ENCODE measurements at places on chromosomes 12 and 14.

DNA sequence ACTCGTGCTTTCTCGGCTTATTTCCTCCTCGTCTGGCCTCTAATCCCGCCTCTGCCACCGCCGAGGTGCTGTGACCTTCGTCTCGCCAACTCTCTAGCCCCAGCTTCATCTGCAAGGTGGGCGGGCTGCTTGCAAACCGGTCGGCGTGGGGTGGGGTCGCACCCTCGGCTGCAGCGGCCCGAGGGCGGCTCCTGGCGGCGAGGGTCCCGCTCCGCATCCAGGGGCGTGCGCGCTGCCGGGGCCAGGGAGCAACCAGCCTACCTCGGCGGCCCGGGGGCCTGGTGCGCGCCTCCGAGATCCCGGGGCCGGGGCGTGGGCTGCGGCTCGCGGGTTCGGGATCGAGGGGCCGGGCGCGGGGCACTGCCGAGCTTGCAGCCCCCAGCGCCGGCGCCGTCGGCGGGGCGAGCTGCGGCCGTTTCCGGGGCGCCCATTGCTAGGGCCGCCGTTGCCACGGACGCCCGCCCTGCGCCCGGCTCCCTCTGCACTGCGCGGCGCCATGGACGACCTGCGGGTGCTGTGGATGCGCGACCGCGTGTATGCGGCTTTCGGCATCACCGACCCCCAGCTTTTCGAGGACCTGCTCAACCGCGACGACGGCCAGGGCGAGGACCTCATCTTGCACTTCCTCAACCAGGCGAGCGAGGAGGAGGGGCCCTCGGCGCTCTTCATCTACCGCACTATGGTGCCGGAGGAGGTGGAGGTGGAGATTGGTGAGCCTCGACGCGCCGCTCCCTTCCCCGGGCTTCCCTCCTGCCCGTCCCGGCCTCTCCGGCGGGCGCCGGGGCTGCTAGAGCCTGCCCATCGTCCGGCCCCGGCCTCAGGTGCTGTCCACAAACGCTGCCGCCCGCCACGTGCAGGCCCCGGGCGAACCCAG lies at the start of gene DNAH10:
Gene DNAH10 (plus strand): TSS at position 461 of the 874 bp plus-strand sequence. CDS start 36 bp downstream, at position 497.
- H3K4me3 ChIP-seq, result no peak within 1 kb of the TSS
- DNase-seq, result peak; percentile 16
- H3K27me3 ChIP-seq, result no peaks in the 10 kb centered on the region
- H3K36me3 ChIP-seq, result no peaks in the 10 kb centered on the region
- H3K27ac ChIP-seq, result no peak within 1 kb of the TSS
- peaks cover 18% of the 10 kb centered on the region for H3K4me1 ChIP-seq

GRCh38 chr14:20742132-20742531 lies 3.6 kb upstream of the EDDM3A start:
- H3K27me3 ChIP-seq, result no peaks in the 10 kb centered on the region
- no peaks in the 10 kb centered on the region for H3K36me3 ChIP-seq
- H3K27ac ChIP-seq, result no peak overlapping the region
- no peaks in the 10 kb centered on the region for H3K4me1 ChIP-seq

GRCh38 chr12:93019975-93020630 lies 91.0 kb upstream of the EEA1 start:
- no peaks in the 10 kb centered on the region for H3K4me1 ChIP-seq
- no peak overlapping the region for H3K4me3 ChIP-seq
- H3K36me3 ChIP-seq, result no peaks in the 10 kb centered on the region

- peak; percentile 36 for DNase-seq
- H3K36me3 ChIP-seq, result no peaks in the 10 kb centered on the region
- peak overlapping the region; percentile 70 for H3K27ac ChIP-seq
- no peaks in the 10 kb centered on the region for H3K27me3 ChIP-seq
- no peak overlapping the region for H3K4me3 ChIP-seq
- H3K4me1 ChIP-seq, result peaks cover 40% of the 10 kb centered on the region
Observed at GRCh38 chr14:89429199-89430181, 12.5 kb upstream of the FOXN3 start.

DNA sequence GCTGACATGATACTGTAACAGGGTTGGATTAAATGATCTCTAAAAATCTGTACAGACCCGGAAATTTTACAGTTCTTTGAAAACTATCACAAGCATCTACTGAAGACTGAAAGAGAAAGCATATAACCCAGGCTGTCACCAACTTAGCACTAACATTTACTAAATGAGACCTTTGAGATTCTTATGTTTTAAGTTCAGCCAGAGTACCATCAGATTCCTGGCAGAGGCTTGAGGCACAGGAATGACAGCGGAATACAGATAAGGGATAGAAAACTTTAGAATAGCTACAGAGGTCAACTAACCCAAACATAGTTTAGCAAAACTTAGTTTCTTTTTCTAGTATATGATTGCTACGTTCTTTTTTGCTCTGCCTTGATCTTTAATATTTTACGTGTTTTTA lies 91.6 kb upstream of the FERMT2 start:
- H3K27ac ChIP-seq, result no peak overlapping the region
- no peaks in the 10 kb centered on the region for H3K4me1 ChIP-seq
- no peaks in the 10 kb centered on the region for H3K27me3 ChIP-seq
- DNase-seq, result no peak

- no peaks in the 10 kb centered on the region for H3K4me1 ChIP-seq
- H3K36me3 ChIP-seq, result no peaks in the 10 kb centered on the region
- no peaks in the 10 kb centered on the region for H3K27me3 ChIP-seq
- no peak overlapping the region for H3K4me3 ChIP-seq
- DNase-seq, result no peak
Observed at GRCh38 chr14:80768646-80769045, 172.9 kb downstream of the CEP128 start.

DNA sequence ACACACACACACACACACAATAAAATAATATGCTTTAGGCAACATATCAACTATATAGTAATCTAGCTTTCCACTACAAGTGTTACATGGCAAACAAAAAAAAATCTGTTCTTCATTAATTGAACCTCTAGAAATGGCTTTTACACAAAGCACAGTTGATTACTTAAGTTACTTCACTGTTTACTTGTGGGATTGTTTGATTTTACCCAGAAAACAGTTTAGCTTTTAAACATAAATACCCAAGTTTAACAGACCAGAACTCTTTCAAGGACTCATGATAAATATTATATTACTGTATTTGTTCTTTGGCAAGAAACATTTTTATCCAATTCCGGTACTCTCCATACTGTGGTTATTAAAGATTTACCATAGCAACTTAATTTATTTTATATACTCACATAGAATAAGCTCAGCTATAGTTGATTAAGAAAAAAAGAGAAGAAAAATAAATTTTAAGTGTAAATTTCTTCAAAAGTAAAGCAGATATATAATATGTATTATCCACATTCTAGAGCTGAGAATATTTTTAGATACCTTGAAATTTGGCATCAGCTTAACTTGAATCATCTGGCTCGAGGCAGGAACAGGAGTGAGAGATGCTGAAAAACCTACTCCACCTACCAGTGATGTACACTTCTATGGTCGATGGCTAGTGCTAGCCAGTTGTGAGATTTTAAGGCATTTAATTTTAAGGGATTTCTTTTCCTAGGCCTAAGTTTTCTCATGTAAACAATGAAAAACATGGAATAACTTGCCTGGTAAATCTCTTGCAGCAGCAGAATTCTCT lies 126.0 kb downstream of the BTG1 start:
- H3K4me3 ChIP-seq, result no peak overlapping the region
- H3K27me3 ChIP-seq, result no peaks in the 10 kb centered on the region
- no peak overlapping the region for H3K27ac ChIP-seq
- no peaks in the 10 kb centered on the region for H3K36me3 ChIP-seq
- no peak for DNase-seq
- H3K4me1 ChIP-seq, result no peaks in the 10 kb centered on the region

DNA sequence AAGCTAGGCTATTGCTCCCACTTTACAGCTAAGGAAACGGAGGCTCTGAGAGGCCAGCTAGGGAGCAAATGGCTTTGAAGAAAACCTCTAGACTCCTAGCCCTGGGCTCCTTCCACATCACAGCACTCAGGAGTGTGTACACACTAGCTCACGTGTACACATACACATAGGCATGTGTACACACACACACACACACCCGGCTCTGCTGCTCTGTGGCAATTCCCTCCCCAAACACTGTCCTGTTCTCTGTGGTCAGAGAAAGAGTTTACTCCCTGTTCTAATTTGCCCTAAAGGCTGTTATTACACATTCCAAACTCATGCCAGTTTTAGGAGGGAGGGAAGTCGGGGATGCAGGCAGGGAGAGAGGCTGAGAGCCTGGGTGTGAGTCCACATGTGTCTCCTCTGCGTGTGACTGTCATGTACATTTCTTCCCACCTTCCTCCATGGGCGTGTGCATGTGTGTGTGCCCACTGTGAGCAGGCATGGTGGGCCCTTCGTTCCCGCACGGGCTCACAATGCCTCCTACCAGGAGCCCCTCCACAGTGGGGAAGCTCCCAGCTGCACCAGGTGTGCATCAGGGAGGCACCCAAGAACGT lies 14.2 kb downstream of the TRPV4 start:
- no peak for DNase-seq
- H3K27me3 ChIP-seq, result no peaks in the 10 kb centered on the region
- H3K27ac ChIP-seq, result no peak overlapping the region

GRCh38 chr14:69917287-69917686 lies 38.1 kb downstream of the SMOC1 start:
- H3K27me3 ChIP-seq, result no peaks in the 10 kb centered on the region
- H3K4me3 ChIP-seq, result no peak overlapping the region
- H3K36me3 ChIP-seq, result no peaks in the 10 kb centered on the region
- H3K27ac ChIP-seq, result no peak overlapping the region

GRCh38 chr12:46693034-46693433 lies 132.8 kb downstream of the SLC38A4 start:
- no peak for DNase-seq
- H3K27ac ChIP-seq, result no peak overlapping the region
- H3K36me3 ChIP-seq, result no peaks in the 10 kb centered on the region
- H3K27me3 ChIP-seq, result no peaks in the 10 kb centered on the region
- H3K4me1 ChIP-seq, result no peaks in the 10 kb centered on the region
- no peak overlapping the region for H3K4me3 ChIP-seq

DNA sequence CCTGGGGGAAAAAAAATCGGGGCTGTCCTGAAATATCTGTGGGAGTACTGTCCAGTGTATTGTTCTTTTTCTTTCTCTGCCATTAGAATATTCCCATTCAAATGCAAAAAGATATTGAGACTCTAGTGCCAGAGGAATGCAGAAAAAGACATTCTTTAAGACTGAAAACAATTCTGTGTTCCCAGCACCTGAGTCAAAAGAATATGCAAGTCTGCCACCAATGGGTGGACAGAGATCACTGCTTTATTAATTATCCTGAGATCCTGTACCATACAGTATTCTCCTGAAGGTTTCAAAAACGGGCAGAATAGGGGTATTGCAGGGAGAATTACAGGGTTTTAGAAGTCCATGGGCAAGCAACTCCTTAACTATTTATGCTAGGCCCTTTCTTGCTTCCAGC lies 361.8 kb downstream of the C12orf50 start:
- no peak for DNase-seq
- no peak overlapping the region for H3K27ac ChIP-seq
- H3K4me3 ChIP-seq, result no peak overlapping the region

DNA sequence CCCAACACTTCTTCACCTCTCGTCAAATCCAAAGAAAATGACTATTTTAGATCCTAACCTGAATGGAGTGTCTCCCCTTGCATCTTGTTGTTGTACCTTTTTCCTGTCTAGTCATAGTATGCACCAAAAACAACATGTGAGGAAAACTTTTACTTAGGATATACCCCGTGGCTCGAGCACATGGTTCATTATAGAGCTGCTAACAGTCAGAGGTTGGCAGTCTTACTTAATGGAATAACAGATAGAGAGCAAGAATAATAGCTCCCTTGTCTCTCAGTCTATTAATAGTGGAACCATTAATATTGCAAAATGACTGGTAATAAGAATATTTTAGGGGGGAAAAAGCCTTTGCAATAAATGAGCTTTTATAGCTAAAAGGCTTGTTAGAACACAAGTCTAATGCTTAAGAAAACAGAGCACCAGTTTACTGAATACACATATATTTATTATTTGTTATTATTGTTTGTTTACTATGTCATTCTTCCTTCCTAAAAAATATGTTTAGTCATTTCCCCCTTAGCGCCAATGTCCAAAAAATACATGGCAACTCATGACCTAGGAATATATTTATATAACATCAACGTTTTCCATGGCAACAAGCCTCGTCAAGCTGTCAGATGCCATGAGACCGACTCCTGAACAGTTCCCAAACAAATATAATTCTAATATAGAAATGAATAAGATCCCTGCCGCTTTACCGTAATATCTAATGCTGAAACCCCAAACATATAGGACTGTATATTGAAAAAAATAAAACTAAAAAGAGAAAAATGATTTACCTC lies 592.4 kb downstream of the SOX5 start:
- no peak overlapping the region for H3K4me3 ChIP-seq
- no peaks in the 10 kb centered on the region for H3K27me3 ChIP-seq
- H3K27ac ChIP-seq, result no peak overlapping the region
- DNase-seq, result no peak

GRCh38 chr12:49838973-49839633 lies 3.8 kb downstream of the BCDIN3D start:
- H3K4me1 ChIP-seq, result peaks cover 19% of the 10 kb centered on the region
- H3K27ac ChIP-seq, result no peak overlapping the region
- no peak overlapping the region for H3K4me3 ChIP-seq
- H3K27me3 ChIP-seq, result no peaks in the 10 kb centered on the region
- H3K36me3 ChIP-seq, result no peaks in the 10 kb centered on the region
- DNase-seq, result no peak

DNA sequence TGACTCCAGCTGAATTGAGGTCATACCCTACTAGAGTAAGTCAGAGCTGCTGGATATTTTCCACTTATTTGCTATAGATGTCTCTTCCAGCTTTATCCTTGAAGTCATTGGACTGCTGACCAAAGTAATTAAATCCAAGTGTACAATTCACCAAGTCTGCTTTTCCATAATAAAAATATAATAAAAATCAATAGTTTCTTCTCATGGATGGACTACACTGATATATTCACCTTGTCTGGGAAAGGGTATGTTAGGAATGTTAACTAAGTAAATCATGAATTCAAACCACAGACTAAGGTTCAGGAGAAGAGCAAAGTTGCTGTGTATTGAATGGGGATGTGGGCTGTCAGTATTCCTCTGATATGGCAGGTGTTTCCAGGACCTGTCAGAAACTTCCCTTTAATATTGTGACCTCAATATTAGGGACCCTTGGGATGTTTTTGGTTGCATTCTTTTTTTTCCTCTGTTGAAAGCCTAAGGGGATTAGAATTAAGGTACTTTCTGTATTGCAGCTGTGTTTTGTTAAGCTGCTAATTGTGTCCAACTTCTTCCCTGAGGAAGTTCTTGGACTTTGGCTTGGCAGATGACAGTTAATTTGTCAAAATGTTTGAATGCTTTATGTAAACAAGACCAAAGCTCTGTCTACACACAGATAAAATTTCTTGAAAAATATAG lies 284.0 kb downstream of the ATP23 start:
- H3K27me3 ChIP-seq, result no peaks in the 10 kb centered on the region
- DNase-seq, result no peak
- H3K4me1 ChIP-seq, result no peaks in the 10 kb centered on the region
- no peak overlapping the region for H3K4me3 ChIP-seq

GRCh38 chr14:41154143-41154807 lies 452.4 kb upstream of the LRFN5 start:
- DNase-seq, result no peak
- H3K4me3 ChIP-seq, result no peak overlapping the region
- no peaks in the 10 kb centered on the region for H3K27me3 ChIP-seq
- no peak overlapping the region for H3K27ac ChIP-seq

GRCh38 chr14:80310938-80311750 lies 99.8 kb upstream of the DIO2 start:
- H3K4me3 ChIP-seq, result no peak overlapping the region
- no peaks in the 10 kb centered on the region for H3K36me3 ChIP-seq
- H3K27me3 ChIP-seq, result no peaks in the 10 kb centered on the region
- no peak for DNase-seq
- no peak overlapping the region for H3K27ac ChIP-seq

- H3K27ac ChIP-seq, result no peak overlapping the region
- peaks cover 65% of the 10 kb centered on the region for H3K36me3 ChIP-seq
- no peaks in the 10 kb centered on the region for H3K27me3 ChIP-seq
- no peak overlapping the region for H3K4me3 ChIP-seq
Observed at GRCh38 chr12:120720234-120720986, 5.2 kb upstream of the ACADS start.

All from thyroid gland (tissue), 4 donors.